HAP-1 (cell line): ENCODE measurements at places on chromosomes 1 and 21.

GRCh38 chr1:241235256-241235897 is 121.6 kb downstream of the RGS7 start:
- no peak for DNase-seq

DNA sequence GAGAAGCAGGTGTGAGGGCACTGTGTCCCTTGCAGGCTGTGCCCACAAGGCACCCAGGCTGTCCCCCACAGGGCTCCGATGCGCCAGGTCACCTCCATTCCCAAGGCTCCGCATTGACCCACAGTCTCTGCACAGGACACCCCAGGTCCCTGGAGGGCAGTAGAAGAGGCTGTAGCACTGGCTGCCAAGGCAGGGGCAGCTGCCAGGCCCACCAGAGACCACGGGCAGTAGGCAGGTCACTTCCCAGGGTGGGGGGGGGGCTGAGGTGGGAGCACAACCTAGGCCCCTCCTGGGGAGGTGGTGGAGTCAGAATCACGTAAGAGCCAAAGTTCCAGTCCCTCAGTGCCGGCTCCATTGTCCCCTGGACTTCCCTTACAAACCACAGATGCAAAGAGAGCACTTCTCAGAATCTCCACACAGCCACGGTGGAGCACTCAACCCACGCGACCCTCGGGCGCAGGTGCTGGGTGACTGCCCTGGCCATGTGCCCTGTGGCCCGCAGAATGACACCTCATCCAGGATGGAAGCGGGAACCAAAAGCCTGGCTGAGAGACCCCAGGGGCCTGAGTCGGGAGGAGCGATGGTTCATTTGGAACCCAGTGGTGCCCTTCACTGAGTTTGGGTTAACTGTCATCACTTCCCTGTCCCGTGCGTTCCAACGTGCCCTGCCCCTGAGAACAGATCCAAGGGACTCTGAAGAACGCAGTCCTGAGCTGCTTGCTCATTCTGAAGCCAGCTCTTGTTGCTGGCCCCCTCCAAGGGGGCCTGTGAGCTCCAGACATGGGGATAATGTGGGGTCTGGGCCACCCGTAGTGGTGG is 69.7 kb upstream of the PDE9A start:
- DNase-seq, result no peak

DNA sequence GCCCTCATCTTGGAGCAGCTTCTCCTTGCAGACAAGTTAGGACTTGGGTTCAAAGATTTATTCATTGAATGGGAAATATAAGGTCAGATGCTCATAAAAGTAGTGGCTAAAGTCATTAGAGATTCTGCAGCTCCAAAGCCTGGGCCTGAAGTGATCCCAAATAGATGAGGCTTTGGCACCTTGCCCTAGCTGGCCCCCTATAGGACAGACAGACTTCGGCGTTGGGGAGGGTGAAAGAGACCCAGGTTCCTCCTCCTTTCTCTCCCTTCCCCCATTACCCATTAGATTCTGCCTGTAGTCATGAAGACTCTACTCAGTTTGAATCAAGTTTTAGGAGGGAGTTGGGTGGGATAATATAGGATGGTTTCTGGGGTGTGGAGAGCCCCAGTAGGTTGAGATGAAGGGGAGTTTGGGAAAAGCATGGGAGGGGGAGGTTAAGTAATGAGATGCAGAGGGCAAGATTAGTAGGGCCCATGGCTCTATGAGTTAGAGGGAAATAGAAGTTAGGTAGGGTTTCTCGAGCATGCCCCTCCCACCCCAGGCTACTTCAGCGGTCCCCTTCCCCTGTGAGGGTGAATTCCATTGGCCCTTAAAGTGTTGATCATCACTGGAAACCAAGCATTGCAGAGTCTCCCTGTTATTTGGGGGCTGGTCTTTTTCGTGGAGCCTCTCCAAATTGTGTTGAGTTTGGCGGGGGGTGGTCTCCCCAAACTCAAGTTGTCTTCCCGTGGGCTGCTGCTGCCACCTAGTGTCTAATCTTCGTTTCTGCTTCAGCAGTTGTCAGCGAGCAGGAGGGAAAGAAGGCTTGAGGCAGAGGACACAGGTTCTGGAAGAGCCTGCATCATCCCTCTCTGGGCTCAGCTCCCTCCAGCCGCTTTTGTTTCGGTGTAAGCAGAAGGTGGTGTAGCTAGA is 2.1 kb upstream of the AHDC1 start:
- peak; percentile 76 for DNase-seq

- DNase-seq, result no peak
These were observed 19.9 kb upstream of the PTCH2 start for GRCh38 chr1:44862829-44863401.

DNA sequence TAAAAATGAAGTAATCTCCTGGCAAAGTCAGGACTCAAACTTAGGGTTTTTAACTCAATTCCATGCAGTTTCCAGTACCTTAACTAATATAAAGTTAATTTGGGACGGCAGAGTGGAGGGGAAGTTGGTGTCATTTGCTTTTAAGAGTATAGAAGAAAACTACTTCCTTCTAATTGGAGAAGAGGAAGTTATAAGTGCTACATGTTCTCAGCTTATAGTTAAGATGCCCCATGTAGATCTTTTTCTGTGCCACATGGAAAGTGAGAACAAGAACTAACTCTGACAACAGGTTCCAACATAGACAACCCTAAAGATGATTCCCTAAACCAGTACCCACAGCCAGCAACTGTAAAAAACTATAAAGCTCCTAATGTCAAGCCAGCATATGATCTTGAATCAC is 11.5 kb downstream of the RRAGC start:
- no peak for DNase-seq

- no peak for DNase-seq
These were observed 11.4 kb downstream of the GGPS1 start for GRCh38 chr1:235339746-235340145.

DNA sequence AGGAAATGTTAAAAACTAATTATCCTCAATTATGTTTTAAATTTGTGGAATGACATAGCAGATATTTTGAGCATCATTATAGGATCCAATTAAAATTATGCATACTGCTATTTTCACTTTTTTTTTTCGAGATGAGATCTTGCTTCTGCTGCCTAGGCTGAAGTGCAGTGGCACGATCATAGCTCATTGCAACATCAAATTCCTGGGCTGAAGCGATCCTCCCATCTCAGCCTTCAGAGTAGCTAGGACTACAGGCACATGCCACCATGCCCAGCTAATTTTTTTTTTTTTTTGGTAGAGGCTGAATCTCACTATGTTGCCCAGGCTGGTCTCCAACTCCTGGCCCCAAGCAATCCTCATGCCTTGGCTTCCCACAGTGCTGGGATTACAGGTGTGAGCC is 11.3 kb upstream of the SLC1A7 start:
- DNase-seq, result no peak

GRCh38 chr1:228332797-228333738 is 73.6 kb downstream of the TRIM11 start:
- no peak for DNase-seq

DNA sequence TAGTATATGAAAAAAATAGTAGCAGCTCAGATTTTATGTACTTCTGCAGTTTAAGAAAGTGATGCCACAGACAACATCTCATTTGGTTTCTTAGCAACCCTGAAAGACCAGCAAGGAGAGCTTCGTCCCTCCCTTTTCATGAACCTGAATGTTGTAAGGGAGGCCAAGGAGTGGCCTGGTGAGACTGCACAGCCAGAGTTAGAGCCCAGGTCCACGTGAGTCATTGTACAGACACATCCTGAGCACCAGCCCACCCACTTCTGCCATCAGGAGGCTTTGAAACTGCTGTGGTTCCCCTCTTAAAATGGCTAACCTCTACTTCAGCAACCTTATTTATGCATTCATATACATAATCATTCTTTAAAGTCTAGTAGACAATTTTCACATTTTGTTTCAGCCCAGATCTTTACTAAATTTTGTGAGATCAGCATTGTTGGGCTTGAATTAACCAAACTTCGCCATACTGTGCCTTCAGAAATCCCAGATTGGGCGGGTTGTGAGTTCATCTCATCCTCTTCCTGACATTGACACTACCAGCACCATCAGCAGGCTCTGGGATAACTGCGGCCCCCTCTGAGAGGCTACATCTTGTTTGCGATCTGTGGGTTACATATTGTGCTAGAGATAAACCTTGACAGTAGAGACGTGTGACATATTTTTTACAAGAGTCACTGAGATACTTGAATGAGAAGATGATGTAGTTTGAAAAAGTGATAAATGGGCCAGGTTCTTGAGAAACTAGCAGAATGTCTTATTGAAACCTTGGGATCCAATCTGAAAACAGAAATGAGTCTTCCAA is 106.7 kb downstream of the CAMTA1 start:
- no peak for DNase-seq

- no peak for DNase-seq
These were observed 19.7 kb downstream of the SLC2A1 start for GRCh38 chr1:42938645-42939615.

- no peak for DNase-seq
These were observed 9.7 kb upstream of the COL6A2 start for GRCh38 chr21:46088189-46088588.

- DNase-seq, result no peak
These were observed 54.4 kb downstream of the NTMT2 start for GRCh38 chr1:170200161-170200560.

GRCh38 chr1:34977858-34978257 is 7.3 kb downstream of the TMEM35B start:
- no peak for DNase-seq

- DNase-seq, result no peak
These were observed 461.0 kb upstream of the NFIA start for GRCh38 chr1:60621368-60621851.

DNA sequence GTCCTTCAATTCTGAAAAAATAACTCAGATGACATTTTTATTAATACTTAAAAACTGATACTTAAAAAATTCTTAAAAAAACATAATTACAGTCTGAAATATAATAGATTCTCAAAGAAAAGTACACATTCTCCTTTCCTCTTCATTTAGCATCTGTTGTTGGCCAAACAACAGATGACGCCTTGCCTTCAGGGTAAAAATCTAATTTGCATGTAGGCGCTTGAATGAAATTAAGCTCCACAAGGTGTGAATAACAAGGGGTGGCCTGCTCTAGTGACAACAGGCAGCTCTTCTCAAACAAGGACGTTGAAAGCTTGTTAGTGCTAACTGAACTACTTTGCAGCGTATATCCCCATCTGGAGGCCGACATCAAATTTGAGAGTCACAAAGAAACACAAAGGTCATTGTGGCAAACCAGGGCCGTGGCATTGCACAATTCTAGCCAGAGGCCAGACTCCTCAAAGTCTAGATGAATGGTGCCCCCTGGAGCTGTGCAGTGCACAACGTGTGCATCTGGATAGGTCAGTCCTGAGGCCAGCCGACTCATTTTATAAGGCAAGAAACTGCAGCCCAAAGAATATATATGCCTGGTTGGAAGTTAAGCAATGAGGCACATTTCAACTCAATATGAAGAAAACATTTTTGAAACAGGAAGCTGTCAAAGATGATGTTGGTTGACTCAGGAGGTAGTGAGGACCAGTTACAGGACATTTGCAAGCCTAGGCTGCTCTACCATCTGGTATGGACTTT is 459.2 kb upstream of the RUNX1 start:
- no peak for DNase-seq

DNA sequence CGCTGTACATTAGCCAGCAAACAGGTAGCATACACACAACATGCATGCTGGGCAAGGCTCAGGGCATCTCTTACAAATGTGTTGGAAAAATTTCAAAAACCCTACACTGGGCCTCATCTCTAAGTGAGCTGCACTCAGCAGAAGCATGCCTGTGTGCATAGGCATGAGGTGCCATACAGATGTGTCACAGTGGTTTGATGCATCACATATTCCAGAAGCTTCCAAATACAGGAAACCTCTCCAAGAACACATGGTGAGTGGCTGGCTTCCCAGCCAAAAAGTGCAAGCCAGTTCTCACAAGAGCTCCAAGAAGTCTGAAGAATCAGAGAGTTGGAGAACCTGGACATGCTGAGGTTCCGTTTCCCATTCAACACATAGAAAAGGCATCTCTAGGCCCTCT is 58.3 kb downstream of the CD46 start:
- DNase-seq, result no peak

- no peak for DNase-seq
These were observed 98.6 kb downstream of the SIK1 start for GRCh38 chr21:43328185-43328957.

DNA sequence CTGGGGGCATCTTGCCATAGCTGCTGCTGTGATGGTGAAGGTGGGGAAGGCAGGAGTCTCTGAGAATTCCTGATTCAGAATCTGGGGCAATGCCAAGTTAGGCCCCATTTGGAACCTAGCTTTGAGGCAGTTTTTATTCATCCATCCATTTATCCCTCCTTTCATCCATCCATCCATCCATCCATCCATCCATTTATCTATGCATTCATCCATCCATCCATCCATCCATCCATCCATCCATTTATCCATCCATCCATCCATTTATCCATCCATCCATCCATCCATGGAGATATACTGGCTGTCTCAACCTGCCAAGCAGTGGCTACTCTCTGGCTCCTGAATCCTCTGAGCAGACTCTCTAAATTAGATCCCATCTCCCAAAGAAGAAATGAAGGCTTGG is 83.1 kb downstream of the PRDM16 start:
- DNase-seq, result no peak

DNA sequence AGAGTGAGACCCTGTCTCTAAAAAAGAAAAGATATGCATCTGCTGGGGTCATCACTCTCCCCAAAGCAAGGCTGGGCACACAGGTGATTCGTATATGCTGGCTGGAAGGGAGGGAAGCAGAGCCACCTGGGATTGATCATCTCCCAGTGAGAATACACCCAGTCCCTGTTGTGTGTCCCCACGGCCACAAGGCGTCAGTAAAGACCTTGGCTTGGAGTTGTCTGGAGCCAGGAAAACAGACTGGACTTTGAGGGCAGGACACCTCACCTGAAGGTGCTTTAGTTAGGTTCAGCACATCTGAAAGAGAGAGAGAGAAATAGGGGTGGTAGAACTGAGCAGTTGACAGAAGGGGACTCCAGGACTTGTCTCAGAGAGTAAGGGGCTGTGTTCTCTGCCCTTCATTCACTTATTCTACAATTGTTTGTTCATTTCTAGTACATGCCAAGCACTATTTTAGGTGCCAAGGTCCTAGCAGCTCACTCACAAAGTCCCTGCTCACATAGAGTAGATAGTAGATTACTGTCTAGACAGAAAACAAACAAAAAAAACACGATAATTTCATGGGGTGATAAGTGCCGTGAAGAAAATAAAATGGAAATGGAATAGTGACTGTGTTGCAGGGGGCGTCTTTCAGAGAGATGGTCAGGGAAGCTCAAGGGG is 13.5 kb downstream of the CITED4 start:
- peak; percentile 67 for DNase-seq

DNA sequence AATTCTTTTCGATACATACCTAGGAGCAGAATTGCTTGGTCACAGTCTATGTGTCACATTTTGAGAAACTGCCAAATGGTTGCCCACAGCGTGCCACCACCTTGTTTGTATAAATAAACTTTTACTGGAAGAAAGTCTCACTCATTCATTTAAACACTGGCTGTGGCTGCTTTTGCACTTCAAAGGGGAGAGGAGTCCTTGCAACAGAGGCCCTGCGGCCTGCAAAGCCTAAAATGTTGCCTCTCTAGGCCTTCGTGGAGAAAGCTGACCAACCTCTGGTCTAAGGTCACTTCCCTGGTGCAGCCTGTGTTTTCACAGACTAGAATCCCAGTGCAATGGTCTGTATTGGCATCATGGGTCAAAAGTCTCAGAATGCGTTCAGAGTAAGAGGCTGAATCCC is 8.3 kb downstream of the RIPK4 start:
- no peak for DNase-seq

GRCh38 chr1:205593967-205594366 is 37.8 kb downstream of the ELK4 start:
- DNase-seq, result no peak
